ENCODE measurements at places on chromosomes 7 and 10.

DNA sequence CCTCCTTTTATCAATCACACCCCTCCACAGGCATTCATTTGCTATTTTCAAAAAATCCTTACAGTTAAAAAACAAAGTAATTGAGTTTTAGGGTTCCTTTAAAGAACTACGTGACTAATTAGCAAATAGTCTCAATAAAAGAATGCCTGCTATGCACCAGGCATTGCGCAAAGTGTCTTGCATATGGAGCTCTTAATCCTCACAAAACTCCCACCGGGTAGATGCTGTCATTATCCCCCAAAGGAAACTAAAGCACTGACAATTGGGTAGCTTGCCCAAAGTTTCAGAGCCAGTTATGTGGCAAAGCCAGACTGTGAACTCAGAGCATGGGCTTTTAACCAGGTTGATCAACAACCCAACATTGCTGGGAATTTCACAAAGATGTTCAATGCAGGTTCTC is 305.7 kb downstream of the ELMO1 start:
- no peak for DNase-seq

- no peak for DNase-seq
Measured at GRCh38 chr10:91788527-91788926, 9.7 kb upstream of the TNKS2 start.

DNA sequence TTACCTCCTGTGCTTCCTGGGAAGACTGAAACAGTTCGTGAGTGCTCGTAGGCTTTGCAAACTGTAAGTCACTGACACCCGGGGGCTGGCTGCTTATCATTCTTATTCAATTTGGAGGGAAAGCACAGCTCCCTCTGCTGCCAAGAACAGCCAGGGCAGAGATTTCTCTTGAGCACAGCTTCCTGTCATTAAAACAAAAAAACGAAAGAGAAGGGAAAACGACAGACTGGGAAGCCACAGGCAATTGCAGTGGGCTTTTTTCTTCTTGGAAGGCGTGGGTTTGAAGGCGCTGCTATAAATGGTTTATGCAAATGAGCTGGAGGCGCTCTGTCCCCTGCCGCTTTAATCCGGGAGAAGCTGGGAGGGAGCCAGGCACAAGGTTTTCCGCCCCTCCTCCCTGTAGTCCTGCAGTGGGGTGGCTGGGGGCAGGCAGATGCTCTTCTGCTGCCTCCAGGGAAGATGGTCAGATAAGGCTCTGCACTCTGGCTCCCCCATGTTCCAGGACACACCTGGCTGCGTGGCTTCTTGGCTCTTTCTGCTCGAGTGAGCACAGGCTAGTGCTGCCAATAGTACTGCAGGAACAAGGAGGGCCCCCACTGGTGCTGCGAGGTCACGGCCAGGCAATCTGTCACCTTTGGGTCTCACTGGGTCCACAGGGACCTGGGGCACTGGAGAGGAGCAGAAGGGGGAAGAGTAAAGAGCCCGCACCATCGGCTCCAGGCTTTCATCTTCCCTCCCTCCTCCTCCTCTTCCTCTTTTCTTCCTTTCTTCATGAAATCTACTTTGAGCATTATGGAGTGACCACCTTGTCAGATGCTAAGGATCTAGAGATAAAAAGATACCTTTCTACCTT is 49.5 kb downstream of the NEURL1 start:
- DNase-seq: no peak

- DNase-seq: no peak
Measured at GRCh38 chr10:5464546-5464945, 34.8 kb downstream of the CALML5 start.

DNA sequence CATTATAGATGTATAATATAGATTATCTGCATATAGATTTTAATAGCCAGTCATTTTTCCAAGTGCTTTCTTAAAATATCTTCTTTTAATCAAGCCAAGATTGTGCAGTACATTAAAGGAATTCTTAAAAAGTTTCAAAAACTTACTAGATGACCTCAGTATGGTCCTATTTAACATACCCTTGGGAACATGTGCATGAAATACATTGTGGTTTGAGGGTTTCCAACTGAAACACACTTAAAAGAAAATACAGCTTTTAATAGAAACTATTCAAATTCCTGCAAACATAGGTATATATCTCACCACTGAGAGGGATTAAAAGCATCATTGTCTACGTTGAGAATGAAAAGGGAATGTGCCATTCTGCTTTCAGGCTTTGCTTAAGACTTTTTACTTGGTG is 364.9 kb downstream of the SUGCT start:
- DNase-seq: no peak

DNA sequence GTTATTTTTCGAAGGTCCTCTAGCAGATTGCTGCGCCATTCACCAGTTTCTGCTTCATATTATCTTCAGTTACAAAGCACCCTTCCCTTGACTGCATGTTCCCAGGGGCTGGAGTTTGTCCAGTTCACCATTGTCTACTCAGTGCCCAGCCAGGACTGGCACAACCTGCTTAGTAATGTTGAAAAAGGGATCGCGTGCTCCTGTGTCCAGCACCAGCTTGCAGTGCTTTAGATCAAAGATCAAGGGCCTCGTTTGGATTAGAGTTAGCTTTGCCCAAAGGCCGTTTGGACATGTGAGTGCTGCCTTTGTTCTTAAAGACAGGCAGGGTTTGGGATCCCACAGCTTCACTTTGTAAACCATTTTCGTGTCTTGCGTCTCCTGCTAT is 867 bp downstream of the ATP6V0E2 start:
- DNase-seq: no peak

- DNase-seq: no peak
Measured at GRCh38 chr10:101967119-101967518, 88.9 kb downstream of the ARMH3 start.

- no peak for DNase-seq
Measured at GRCh38 chr10:30199376-30200016, 140.1 kb upstream of the JCAD start.

DNA sequence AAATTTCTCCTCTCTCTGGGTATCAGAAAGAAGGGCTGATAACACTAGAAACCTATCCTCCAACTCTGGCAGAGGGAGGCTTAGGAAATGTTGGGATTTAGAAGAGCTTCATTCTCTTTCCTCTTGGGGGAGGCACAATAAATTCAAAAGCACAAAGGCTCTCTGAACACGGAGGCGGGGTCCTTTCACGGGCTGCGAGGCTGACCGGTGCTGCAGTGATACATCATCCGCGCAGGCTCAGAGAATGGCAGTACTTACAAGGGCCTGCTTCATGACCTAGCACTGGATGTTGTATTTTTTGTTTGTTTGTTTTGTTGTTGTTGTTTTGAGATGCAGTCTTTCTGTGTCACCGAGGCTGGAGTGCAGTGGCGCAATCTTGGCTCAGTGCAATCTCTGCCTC is 306.2 kb downstream of the SORCS3 start:
- no peak for DNase-seq

- DNase-seq: no peak
Measured at GRCh38 chr10:95346715-95347401, 56.1 kb upstream of the PDLIM1 start.

GRCh38 chr10:44776181-44776580 is 135.0 kb upstream of the TMEM72 start:
- no peak for DNase-seq

- DNase-seq: no peak
Measured at GRCh38 chr10:85668522-85668921, 698.1 kb downstream of the GRID1 start.

DNA sequence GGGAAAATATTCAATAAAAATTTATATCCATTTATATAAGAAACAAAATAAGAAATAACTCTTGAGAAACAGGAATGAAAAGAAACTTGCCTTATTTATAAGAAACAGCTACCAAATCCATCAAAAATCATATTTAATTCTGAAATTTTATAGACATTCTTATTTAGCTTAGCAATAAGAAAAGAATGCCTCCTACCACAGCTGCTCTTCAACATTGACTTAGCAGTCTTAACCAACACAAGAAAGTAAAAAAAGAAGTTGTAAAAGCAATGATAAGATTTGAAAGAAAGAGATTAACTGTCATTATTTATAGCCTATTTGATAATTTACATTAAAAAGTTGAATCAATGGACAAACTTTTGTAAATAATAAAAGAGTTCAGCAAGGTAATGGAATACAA is 212.8 kb downstream of the ZNF365 start:
- no peak for DNase-seq

DNA sequence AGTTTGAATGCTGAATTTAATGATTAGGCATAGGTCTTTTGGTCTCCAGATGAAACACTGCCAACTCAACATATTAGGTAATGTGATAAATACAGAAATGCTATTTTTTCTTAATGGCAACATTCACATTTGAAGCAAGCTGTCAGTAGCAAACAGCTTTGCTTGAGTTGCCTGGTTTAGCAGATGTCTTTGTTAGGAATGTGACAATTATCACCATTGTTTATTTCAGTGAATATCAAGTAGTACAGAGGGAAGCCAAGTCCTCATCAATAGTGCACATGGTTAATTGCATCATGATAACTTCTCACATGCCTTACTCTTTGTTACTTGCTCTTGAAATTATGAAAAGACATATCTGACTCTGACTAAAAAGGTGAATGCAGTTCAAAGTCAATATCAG is 23.7 kb upstream of the SEPTIN7 start:
- DNase-seq: no peak
